ENCODE measurements at places on chromosomes 7 and 10. TPM values are rescaled to one million over a fixed set of nuclear protein-coding genes. Genes with fewer than 3 reads are reported as not detected.

Gene SPDYE5
- total RNA-seq: not detected

Gene BMPER
- total RNA-seq: not detected

Gene ADCK2
- 26.3 TPM for total RNA-seq

Gene SEMA4G
- 1.6 TPM for total RNA-seq

Gene MOGAT3
- not detected for total RNA-seq

Gene CLCN1
- not detected for total RNA-seq

Gene HTR5A
- not detected for total RNA-seq

DNA sequence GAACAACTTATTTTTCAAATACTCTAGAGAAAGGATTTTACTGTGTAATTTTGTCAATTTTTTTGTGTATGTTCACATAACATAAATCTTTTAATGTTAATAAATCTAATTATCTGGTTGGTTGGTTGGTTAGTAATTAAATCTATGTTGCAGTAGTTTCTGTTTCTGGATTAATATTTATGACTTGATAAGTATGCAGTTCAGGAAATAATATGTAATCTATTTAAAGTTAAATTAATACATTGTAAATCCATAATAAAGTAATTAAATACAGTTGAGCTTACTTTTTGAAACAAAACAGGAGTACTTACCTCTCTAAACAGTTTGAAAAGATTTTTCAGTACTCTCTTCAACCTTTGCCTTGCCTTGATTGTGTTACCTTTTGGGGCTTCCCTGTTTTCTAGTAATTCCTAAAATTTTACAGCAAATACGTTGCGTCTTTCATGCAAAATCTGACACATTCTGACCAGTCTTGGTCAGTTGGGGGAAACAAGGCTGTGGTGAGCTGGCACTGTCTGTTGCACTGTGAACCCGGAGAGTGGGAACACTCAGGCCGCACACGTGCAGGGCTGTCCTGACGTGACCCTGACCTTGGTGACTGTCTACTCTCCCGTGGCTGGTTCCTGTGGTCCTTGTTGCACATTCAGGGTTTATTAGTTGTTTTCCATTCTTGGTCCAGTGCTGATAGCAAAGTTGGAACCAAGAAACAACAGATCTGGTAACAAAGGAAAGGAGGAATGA, 45.6 kb upstream of the FGL2 start:
- H3K4me1 ChIP-seq: peaks cover 14% of the 10 kb centered on the region
- H3K4me3 ChIP-seq: no peak overlapping the region
- peaks cover 6% of the 10 kb centered on the region for H3K27me3 ChIP-seq
- no peak overlapping the region for H3K27ac ChIP-seq
- H3K36me3 ChIP-seq: peaks cover under 1% of the 10 kb centered on the region

DNA sequence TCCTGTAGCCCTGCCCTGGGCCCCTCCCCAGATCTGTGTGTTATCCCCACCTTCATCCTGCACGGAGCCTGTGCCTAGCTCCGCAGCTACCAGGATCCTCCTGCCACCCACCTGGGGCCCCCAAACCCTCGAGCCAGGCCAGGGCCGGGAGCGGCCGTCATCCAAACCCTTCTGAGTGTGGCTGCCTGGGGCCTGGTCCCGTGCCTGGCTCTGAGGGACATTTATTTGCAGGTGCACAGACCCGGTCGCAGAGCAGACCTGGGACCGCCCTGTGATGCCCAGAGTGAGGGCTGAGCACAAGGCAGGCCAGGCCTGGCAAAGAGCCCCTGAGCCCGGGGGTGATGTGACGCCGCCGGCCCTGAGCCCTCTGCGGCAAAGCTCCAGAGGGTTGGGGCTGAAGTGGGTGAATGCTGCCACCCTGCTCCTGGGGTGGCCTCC, 27.4 kb upstream of the INPP5A start:
- H3K36me3 ChIP-seq: no peaks in the 10 kb centered on the region
- H3K4me1 ChIP-seq: no peaks in the 10 kb centered on the region
- no peak for DNase-seq
- no peak overlapping the region for H3K27ac ChIP-seq
- no peak overlapping the region for H3K4me3 ChIP-seq
- H3K27me3 ChIP-seq: no peaks in the 10 kb centered on the region

DNA sequence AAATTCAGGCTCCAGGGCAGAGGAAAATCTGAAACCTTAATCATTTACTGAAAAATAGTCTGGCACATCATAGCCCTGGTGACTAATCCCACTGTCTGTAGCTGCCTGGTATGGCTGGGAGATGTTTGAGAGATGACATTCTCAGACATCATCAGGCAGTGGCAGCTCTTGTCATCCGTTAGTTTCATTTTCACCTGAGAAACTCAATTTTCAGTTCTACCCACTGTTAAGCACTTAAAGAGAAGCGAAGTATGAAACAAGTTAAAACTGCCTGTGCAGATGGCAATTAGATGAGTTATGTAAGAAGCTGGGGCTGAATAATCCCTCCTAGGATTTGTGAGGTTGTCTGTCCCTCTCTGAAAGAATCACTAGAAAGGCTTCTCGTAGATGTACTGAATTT, 150.2 kb downstream of the NSUN6 start:
- no peak overlapping the region for H3K27ac ChIP-seq
- no peak for DNase-seq
- H3K4me3 ChIP-seq: no peak overlapping the region

DNA sequence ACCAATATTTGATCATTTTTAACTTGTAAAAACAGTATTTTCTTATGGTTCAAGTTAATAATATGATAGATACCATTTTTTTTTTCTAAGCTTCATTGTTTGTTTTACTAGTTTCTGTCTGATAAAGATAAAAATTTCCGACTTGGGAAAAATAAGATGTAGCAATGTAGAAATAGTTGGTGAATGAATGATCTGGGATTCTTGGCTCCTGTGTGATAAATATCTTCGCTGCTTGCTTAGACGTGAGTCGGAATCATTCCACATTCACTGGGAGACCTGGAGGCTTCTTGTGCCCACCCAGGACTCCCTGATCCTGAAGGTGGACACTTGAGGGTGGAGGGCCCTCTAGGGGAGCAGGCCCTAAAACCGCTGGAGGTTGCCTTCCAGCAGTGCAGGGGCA, 47.9 kb downstream of the EXOC4 start:
- no peak for DNase-seq
- H3K4me1 ChIP-seq: no peaks in the 10 kb centered on the region
- peaks cover 10% of the 10 kb centered on the region for H3K36me3 ChIP-seq
- H3K27ac ChIP-seq: no peak overlapping the region
- H3K27me3 ChIP-seq: no peaks in the 10 kb centered on the region
- H3K4me3 ChIP-seq: no peak overlapping the region

DNA sequence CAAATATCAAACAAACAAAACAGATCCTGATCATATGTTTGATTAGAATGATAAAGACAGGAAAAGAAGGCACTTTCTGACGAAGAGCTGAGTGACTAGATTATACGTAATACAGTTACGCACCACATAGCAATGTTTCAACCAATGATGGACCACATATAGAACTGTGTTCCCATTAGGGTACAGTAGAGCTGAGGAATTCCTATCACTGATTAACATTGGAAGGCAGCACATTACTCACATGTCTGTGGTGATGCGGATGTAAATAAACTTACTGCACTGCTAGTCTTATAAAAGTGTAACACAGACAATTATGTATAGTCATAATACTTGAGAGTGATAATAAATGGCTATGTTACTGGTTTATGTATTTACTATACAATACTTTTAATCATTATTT, 98.3 kb downstream of the PTN start:
- no peaks in the 10 kb centered on the region for H3K4me1 ChIP-seq
- DNase-seq: no peak
- no peaks in the 10 kb centered on the region for H3K27me3 ChIP-seq
- H3K36me3 ChIP-seq: no peaks in the 10 kb centered on the region
- no peak overlapping the region for H3K4me3 ChIP-seq
- no peak overlapping the region for H3K27ac ChIP-seq

- DNase-seq: no peak
- no peak overlapping the region for H3K27ac ChIP-seq
- no peak overlapping the region for H3K4me3 ChIP-seq
Observed at GRCh38 chr10:72525277-72525676, 100.6 kb downstream of the MICU1 start.

GRCh38 chr7:32319012-32319382, 171.2 kb downstream of the LSM5 start:
- H3K27me3 ChIP-seq: peaks cover 4% of the 10 kb centered on the region
- H3K36me3 ChIP-seq: no peaks in the 10 kb centered on the region

GRCh38 chr7:98211221-98211675, at the start of gene BHLHA15:
TSS of gene BHLHA15 (plus strand) at chr7:98211439. CDS start at chr7:98212310, 871 bp downstream.
- no peaks in the 10 kb centered on the region for H3K27me3 ChIP-seq
- H3K4me1 ChIP-seq: no peaks in the 10 kb centered on the region
- H3K27ac ChIP-seq: no peak within 1 kb of the TSS
- H3K4me3 ChIP-seq: peak within 1 kb of the TSS; percentile 33

GRCh38 chr10:46077731-46078413, 31.8 kb upstream of the MSMB start:
- H3K4me3 ChIP-seq: no peak overlapping the region
- H3K36me3 ChIP-seq: no peaks in the 10 kb centered on the region
- H3K27ac ChIP-seq: no peak overlapping the region
- no peak for DNase-seq
- H3K27me3 ChIP-seq: peaks cover 3% of the 10 kb centered on the region
- H3K4me1 ChIP-seq: peaks cover 13% of the 10 kb centered on the region

GRCh38 chr7:22406715-22407114, 49.8 kb upstream of the RAPGEF5 start:
- H3K4me3 ChIP-seq: no peak overlapping the region
- DNase-seq: no peak
- peaks cover 9% of the 10 kb centered on the region for H3K4me1 ChIP-seq
- peaks cover 7% of the 10 kb centered on the region for H3K27me3 ChIP-seq
- no peak overlapping the region for H3K27ac ChIP-seq

DNA sequence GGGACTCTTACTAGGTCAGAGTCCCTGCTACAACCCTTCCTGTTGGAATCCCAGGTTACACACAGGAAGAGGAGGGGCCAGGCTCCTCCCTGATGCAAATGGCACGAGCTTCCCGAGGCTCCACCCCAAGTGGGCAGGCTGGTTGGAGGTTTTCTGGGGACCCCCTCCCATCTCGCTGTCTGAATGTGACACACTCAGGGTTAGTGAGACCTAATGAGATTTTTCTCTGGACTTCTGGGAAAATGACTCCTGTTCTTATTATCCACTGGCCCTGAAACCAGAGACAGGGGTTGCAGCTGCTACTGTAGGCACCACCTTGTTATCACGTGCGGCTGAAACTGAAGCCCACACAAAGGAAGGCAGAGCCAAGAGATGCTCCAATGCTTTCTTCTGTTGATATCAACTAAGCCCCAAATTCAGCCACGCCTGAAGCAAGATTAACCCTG, 103.3 kb downstream of the FAM107B start:
- H3K27me3 ChIP-seq: peaks cover 7% of the 10 kb centered on the region
- peaks cover 3% of the 10 kb centered on the region for H3K36me3 ChIP-seq
- H3K4me3 ChIP-seq: no peak overlapping the region
- peaks cover 9% of the 10 kb centered on the region for H3K4me1 ChIP-seq
- no peak overlapping the region for H3K27ac ChIP-seq

GRCh38 chr10:56139405-56139804, 221.7 kb downstream of the ZWINT start:
- no peaks in the 10 kb centered on the region for H3K4me1 ChIP-seq
- H3K36me3 ChIP-seq: no peaks in the 10 kb centered on the region
- H3K27me3 ChIP-seq: no peaks in the 10 kb centered on the region
- H3K27ac ChIP-seq: no peak overlapping the region
- DNase-seq: no peak

DNA sequence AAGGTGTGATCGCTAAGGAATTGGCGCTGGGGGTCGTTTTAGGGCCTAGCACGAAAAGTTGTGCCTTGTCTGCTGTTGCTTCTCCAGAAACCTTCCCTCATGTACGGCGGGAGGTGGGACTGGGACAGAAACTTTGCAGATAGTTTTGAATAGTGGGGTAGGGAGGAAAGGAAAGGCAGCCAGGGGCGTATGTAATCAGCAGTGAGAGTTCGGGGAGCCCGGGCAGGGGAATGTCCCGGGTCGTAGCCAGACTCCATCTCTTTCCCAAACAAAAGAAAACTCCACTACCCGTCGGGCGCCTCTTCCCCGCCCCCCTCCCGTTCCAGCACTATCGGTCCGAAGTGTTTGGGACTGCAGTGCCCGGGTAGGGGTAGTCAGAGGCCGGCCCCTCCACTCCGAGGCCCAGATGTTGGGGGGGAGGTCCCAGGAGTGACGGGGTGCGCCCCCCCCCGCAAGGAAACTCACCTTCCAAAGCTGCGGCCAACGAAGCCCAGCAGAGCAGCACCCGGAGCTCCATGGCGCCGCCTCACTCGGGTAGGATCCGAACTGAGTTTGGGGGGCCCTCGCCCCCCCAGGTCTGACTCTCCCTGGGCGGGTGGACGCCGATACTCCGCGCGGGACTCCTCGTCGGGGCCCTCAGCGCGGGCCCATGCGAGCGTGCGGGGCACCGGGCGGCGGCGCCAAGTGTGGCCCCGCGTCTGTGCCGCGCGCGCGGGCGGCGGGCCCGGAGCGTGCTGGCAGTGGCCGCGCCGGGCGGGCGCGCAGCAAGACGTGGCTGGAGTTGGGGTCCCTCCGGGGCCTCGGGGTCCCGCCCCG, 601 bp downstream of the EPHB4 start:
- H3K27ac ChIP-seq: no peak overlapping the region
- peaks cover 42% of the 10 kb centered on the region for H3K27me3 ChIP-seq
- DNase-seq: no peak
- H3K4me3 ChIP-seq: peak overlapping the region; percentile 18
- H3K36me3 ChIP-seq: no peaks in the 10 kb centered on the region
- H3K4me1 ChIP-seq: peaks cover 7% of the 10 kb centered on the region

DNA sequence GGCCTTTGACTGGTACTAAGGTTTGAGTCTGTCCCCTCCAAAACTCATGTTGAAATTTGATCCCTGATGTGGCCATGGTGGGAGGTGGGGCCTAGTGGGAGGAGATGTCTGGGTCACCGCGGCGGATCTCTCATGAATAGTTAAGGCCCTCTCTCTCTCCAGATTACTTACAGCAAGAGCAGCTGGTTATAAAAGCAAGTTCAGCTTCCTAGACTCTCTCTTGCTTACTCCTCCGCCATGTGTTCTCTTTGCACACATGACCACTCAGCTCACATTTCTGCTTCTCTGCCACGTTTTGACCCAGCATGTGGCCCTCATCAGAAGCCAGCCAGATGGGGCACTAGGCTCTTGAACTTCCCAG, 29.9 kb upstream of the ZMIZ1 start:
- H3K27ac ChIP-seq: no peak overlapping the region
- peaks cover 16% of the 10 kb centered on the region for H3K4me1 ChIP-seq
- no peak for DNase-seq
- H3K36me3 ChIP-seq: no peaks in the 10 kb centered on the region
- no peak overlapping the region for H3K4me3 ChIP-seq
- H3K27me3 ChIP-seq: peaks cover 53% of the 10 kb centered on the region

DNA sequence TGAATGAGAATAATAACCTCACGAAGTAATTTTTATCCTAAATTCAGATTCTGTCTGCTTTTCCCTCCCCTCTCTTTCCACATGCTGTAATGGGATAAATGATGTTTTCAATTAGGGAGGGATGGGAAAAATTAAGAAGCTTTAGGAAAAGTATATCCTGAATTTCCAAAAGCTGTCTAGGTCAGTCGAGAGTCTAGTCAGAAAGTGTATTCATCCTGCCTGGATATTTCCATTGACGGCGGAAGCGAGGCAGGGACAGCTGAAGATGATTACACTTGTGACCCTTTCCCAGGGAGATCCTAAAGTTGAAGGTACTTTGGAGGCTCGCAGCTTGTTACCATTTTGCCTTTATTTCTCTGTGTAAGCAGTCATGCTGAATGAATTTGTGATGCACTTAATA, 204.1 kb downstream of the ZNF365 start:
- H3K4me3 ChIP-seq: no peak overlapping the region
- no peaks in the 10 kb centered on the region for H3K36me3 ChIP-seq
- no peak overlapping the region for H3K27ac ChIP-seq
- peaks cover 3% of the 10 kb centered on the region for H3K4me1 ChIP-seq
- DNase-seq: no peak
